Endothelial cell of umbilical vein (primary cell): ENCODE measurements at places on chromosomes 12 and 14.

GRCh38 chr12:103727638-103728037, 113.4 kb downstream of the NT5DC3 start:
- no peak for DNase-seq

DNA sequence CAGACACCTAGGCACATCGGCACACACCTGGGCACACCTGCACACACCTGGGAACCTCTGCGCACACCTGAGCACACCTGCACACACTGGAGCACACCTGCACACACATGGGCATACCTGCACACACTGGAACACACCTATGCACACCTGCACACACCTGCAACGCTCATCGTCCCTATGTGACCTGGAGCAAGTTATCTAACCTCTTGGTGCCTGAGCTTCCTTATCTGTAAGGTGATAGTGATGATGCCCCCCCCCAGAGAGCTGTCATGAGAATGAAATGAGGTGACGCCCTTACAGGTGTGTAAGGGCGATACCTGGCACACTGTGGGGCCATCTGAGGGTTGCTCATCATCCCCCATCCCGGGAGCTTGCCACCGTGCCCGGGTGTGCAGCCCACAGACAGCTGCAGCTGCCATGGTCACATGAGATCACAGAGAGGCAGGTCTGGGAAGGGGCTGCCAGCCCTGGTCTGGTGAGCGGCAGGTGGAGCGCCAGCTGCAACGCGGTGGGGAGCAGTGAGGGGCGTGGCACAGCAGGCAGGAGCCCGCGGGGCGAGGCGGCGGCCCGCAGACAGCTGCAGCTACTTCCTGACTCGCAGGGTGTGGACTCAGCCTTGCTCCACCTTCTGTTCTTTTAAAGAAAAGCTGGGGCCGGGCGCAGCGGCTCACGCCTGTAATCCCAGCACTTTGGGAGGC, 59.9 kb upstream of the FBRSL1 start:
- no peak for DNase-seq

- peak; percentile 58 for DNase-seq
Observed at GRCh38 chr14:60775296-60775695, 40.7 kb downstream of the MNAT1 start.

DNA sequence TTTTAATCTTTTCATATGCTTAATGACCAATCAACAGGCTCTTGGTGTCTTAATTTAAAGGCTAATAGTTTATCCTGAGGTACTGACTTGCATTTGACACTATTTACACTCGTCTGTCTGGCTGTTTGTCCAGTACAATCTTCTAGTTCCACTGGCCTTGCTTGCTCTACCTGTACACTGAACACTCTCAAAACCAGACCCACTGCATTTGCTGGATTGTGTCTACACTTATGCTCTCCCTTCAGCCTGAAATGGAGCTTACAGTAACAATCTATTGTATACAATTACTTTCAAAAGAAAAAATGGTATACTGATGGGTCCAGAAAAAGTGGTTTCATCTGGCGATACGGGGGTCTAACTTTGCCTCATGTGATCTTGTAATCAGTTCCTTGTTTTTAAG, 2.3 kb upstream of the ACSS3 start:
- no peak for DNase-seq
